Lower leg skin (tissue), 4 donors: ENCODE measurements at places on chromosomes 11 and 22.

DNA sequence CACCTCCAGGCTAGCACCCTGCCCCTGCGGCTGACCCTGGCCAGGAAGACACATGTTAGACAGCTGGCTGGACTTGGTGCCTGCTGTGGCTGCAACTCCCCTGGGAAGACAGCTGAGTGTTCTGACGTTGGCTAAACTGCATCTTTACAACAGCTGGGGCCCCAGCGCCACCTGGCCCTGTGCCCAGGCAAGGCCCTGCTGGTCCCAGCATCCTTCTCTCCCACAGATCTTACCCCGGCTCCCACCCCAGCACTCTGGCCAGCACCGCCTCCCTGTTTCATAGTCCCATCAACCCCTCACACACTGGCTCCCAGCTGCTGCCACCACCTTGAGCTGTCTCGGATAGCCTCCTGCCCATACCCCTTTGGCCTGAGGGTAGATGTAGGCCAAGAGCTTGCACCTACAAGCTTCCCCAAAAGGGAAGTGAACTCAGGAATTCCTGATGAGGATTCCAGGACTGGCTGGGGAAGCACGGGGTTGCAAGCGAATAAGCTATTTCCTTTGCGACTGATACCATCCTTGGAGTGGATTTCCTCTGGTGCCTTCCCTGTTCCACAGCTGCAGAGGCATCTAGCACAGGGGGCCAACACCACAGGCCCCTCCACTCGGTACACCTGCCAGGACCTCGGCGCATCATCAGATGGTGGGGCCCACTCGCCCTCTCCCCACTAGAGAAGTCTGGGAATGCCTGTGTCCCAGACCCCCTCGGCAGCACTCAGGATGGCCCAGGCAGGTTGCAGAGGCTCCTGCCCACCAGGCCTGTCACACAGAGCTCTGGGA lies 28.5 kb downstream of the RSPH14 start:
- no peak for DNase-seq

- DNase-seq, result no peak
Observed at GRCh38 chr11:72589802-72590761, 84.1 kb downstream of the PDE2A start.

DNA sequence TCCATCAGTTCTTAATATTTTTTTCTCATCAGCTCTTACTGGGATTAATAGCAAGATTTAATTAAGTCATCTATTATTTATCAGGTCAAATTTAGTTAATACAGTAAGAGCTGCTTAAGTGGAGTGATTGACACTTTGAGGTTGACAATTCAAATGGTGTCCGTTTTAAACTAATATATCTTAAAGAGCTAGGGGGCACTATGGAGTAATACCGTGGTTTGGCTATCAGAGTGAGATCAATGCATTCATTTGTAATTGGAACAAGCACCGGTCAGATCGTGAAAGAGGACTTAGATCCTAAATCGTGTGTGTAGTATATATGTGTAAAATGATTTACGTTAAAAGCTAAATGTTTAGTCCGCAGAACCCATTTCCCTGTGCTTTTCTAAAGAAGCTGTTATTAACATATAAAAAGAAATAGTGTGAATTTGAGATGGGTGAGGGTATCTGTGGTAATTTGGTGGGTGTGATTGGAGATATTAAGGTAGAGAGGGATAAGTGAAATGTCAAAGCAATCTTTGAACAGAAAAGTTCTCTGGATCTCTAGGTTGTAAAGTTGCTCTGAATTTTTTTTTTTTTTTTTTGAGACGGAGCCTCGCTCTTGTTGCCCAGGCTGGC lies 2.3 kb downstream of the SIK2 start:
- no peak for DNase-seq

GRCh38 chr11:126384449-126385070 lies 29.1 kb downstream of the ST3GAL4 start:
- DNase-seq, result no peak

DNA sequence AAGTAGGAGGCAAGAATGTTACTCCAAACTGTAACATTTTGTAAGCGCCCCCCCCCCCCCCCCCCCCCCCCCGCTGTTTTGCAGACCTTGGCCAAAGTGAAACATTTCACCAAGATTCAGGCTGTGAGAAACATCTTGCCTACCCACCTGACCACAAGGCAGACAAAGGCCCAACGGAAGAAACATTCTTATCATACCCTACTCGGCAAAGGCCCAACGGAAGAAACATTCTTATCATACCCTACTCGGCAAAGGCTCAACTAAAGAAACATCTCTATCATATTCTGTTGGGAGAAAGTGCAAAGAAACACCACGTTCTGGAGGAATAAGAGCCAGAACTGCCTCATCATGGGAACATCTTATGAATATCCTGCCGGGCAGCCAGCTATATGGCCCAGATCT lies 117.1 kb downstream of the JRKL start:
- no peak for DNase-seq

GRCh38 chr11:36023922-36024321 lies 80.1 kb downstream of the LDLRAD3 start:
- no peak for DNase-seq

- peak; percentile 30 for DNase-seq
Observed at GRCh38 chr22:35381424-35382009, 621 bp downstream of the HMOX1 start.

- no peak for DNase-seq
Observed at GRCh38 chr11:45828996-45829395, 18.3 kb upstream of the CRY2 start.

- no peak for DNase-seq
Observed at GRCh38 chr11:8532475-8532874, 61.6 kb downstream of the STK33 start.

- no peak for DNase-seq
Observed at GRCh38 chr11:91707652-91708482, 516.8 kb upstream of the FAT3 start.

GRCh38 chr11:69172674-69173073 lies 16.9 kb downstream of the SMIM38 start:
- DNase-seq, result no peak

DNA sequence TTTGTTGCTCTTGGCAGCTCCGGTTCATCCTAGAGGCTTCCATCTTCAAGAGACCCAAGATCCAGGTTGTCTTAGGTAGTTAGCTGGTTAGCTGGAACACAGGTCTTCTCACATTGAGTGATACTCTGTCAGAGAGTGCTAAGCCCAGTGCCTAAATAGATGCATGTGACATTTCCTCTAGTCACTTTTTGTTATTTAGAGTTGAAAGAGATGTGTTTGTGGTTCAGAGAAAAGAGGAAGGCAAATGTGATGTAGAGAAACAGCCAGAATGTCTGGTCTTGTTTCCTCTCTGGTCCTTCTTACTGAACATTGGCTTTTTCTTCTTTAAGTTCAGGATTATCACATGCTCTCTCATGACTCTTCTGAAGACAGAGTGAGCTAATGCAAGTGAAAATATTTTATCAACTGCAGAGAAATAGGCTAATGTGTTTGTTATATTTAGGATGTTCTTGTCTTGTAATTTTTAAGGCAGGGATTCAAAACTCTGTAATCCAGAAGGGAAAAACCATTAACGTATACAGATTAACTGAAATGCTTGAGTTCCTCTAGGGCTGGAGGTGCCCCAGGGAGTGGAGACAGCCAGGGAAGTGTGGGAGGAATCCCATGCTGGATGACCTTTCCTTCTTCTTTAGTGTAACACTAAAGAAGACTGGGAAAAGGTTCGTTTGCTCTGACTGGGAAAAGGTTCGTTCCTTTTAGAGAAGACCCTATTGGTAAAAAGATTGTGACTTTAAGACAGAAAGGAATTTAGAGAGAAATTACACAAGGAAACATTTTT lies 75.4 kb downstream of the SWAP70 start:
- no peak for DNase-seq

- peak; percentile 73 for DNase-seq
Observed at GRCh38 chr22:21646608-21647590, 4.8 kb downstream of the SDF2L1 start.

GRCh38 chr11:65622011-65622410 lies 6.4 kb downstream of the PCNX3 start:
- no peak for DNase-seq

- DNase-seq, result no peak
Observed at GRCh38 chr11:2708151-2708581, 8.4 kb upstream of the KCNQ1OT1 start.

GRCh38 chr22:28741200-28741784 lies 328 bp downstream of the CHEK2 start:
- no peak for DNase-seq

DNA sequence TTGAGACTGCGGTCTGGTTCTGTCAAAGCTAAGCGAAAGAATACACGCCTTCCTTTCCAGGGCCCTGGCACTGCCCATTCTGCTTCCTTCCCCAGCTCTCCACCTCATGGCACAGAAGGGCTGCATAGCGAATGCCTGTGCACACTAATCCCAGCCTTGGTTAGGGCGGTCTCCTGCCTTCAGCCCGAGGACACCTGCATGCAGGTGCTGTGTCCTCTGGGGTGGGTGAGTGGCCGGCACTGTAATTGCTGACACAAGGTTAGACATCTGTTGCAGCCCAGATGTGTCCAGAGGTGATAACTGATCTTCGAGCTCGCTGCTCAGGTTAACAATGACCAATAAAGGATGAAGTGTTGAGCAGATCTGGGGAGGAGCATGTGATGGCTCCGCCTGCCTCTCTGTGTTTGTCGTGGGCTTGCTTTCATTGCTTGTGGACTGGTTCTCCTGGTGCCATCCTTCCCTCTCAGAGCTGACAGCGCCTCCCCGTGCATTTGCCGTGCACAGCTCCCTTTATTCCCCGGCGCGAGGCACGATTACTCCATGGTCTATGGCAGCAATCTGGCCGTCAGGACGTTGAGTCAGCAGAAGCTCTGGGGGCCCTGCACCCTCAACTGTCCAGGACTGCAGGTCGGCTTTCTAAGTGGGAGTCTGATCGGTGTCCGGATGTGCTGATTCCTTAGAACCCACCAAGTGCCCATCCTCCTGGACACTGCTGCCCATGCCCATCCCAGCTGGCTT lies 1088.2 kb downstream of the BRD1 start:
- no peak for DNase-seq

DNA sequence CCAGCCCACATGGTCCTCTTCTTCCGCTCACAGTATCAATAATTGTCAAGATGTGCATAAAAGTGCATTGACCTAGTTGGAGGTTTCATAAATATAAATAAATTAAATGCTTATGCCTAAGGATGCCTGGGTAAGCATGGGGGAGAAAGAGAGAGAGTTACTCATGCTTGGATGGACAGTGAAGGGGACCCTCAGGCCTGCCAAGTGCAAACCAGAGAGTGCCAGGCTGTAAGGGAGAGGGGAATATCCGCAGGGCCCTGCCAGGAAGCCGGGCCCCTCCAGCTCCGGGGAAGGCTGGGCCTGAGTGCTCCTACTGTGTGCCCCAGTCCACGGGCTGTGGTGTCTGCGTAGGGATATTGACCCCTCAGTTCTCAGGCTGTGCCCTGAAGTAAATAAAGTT lies 214.6 kb downstream of the DSCAML1 start:
- DNase-seq, result peak; percentile 68

DNA sequence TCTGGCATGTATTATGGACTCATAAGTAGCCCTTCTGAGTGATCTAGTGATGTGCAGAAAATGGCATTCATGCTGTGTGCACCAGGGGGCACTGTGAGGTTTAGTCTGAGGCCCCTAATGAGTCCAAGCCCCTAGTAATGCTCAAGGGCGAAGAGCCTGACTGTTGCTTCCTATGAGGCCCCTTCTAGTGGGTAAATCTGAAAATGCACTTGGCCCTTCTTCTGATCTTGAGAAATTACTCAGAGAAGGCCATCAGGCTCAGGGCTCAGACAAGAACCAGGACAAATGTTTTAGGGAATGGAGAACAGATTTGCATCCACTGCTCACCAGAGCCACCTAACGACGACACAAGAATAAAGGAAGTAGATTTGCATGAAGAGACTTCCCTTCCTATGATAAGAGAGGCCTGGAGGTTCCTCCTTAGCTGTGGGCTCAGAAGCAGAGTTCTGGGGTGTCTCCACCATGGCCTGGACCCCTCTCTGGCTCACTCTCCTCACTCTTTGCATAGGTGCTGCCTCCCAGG lies 75.8 kb downstream of the GGTLC2 start:
- DNase-seq, result no peak

DNA sequence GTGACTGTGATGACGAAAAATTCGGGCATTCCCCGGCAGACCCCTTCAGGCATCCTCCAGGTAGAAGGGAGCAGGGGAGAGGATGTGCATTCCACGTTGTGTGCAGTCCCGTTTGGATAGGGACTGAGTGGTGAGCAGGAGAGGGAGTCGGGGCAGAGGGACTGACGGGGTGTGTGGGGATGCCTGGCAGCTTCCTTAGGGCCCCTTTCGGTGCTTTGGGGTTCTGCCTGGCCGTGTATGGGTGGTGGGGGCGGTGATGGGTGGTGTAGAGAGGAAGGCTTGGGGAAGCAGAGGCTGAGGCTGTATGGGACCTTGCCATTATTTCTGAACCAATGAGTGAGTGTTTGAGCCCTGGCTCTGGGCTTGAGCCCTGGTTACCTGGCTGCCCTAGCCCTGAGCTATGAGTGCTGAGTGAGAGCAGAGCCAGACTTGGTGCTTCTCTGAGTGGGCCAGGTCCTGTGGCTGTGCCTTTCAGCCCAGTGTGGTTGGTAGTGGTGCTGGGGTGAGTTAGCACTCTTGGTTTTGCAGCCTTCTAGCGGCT lies 914 bp downstream of the INPPL1 start:
- no peak for DNase-seq

GRCh38 chr22:27170491-27170890 lies 513.1 kb downstream of the MIAT start:
- DNase-seq, result no peak

DNA sequence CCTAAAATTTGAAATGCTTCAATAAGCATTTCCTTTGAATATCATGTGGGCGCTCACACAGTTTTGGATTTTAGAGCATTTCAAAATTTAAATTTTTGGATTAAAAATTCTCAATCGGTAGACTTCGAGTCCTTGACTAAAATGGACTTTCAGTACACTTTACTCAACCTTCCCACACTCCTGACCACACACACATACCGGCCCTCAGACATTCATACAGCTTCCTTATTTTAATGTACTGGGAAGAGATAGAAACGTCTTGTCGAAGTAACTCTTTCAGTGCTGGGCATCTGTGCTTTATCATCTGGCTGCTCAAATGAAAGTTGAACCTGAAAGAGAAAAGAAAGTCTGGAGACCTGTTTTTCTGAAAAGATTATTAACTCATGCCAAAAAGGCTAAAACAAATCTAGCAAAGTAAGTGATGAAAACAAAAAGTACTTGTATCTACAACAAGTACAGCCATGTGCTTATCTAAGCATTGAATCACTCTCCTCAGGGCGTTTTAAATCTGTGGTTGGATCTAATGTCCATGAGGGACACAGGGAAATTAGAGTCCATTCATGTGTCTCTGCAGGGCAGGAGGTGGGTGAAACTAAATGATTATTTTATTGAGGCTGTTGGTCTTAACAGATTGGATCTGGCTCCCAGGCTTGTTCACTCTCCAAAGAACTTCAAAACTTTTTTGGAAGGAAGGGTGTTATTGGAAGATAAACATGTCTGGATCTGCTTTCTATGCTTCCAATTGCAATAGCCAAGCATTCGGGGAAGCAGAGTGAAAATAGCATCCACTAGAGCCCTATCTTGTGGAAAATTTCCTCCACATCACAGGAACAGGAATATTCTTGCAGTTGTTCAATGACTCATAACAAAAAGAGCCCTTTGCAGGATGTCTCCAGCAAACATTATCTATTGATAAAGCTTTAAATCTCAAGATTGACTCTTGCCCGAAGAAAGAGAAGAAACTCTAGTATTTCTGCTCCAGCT lies 47.0 kb downstream of the CARD18 start:
- DNase-seq, result no peak

- no peak for DNase-seq
Observed at GRCh38 chr22:41838842-41839618, 6.1 kb downstream of the SREBF2 start.
